GM12891 (cell line): ENCODE measurements at places on chromosomes 1 and 21.

DNA sequence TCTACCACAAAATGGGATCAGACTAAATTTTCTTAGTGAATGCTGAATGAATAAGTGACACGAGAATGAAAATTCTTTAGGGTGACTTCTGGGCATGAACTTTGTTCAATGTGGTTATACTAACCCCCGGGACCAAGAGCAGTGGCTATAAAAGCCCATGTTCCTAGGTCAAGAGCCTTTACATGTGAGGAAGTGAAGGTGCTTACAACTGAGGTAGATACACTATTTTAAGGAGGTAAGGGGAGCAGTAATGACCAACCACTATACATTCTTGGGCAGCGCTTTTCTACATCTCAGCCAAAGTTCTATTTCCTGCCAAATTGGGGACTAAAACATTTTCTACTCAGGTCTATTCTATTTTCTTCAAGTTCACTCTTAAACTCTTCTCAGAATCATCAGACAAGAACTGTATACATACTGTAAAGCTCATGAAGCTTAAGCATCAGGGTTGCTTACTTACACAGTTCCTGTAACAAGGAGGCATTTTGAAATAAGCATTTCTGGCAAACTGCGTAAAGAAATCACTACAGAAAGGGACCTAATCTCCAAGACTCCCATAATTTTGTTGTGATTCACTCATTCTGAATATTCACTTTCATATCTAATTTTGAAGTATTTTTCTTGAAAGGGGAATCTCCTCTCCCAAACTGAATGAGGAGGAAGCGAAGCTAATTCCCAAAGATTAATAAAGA is 8.5 kb upstream of the ARHGAP29 start:
- DNase-seq = no peak

DNA sequence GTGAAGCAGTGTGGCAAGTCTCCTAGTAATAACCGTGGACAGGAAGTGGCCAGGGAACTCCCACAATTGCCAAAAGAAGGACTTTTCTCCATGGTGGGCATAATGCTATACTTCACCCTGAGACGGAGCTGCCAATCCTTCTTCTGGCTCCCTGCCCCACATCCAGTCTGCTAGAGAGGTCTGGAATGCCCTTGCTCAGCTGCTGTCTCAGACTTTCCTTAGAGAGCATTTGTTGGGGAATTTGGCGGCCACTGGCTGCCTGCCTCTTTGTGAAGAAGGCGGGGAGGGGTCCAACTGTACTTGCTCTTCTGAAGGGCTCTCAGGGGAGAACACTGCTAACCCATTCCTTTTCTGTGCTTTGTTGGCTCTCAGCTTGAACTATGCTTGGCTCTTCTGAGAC is 123.7 kb upstream of the EDN2 start:
- no peak for DNase-seq

DNA sequence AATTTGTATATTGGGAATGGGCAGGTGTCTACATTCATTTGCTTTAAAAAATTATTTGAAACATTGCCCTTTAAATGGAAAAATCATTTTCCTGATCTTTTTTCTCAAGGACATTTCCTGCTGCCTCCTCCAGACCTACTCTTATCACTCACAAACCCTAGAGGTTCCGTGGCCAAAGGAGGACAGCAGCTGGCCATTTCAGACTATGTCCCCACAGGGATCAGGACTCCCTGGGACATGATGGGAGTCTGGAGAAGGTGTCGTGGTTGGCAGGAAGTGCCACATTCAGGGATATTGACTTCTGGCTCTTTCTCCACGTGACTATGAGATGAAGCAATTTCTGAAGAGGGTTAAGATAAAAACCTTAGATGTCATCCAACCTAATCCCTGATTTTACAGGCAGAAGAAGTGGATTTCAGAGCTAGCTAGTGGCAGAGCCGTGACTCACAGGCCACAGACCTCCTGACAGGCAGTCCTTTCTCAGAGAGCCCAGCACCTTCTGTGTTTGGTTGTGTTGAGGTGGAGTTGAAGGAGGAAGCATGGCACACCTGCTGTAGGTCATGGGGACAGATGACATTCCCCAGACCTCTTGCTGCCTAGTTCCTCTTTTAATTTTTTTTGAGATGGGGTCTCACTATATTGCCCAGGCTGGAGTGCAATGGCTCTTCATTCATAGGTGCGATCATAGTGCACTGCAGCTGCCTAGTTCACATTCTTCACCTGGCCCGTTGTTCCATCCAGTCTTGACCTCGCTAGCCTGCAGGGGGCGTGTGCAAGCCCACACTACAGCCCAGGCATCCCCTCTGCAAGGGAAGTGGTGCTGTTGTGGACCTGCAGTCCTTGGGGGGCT is 25.5 kb upstream of the IL10 start:
- DNase-seq = no peak

GRCh38 chr1:176119549-176119948 is 87.5 kb downstream of the COP1 start:
- DNase-seq = no peak

GRCh38 chr1:205225901-205226765 is 1.6 kb upstream of the TMCC2 start:
- no peak for DNase-seq

GRCh38 chr1:89276690-89277089 is 4.0 kb upstream of the GBP5 start:
- DNase-seq = no peak

- no peak for DNase-seq
Measured at GRCh38 chr1:11682287-11682771, 1.4 kb upstream of the MAD2L2 start.

DNA sequence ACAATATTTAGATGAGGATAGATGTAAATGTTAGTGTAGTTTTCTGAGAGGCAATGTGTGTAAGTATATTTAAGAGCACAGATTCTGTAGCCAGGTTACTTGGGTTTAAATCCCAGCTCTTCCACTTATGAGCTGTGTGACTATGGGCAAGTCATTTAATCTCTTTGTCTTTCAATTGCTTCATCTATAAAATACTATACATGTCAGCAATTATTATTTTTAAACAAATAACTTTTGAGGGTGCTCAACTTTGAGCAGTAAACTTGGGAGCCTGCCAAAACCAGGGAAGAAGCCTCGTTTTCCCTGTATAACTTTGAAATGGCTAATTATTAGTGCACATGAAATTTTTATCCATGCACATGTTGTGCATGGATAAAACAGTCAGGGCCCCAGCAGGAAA is 222.8 kb downstream of the FOXD2 start:
- no peak for DNase-seq

DNA sequence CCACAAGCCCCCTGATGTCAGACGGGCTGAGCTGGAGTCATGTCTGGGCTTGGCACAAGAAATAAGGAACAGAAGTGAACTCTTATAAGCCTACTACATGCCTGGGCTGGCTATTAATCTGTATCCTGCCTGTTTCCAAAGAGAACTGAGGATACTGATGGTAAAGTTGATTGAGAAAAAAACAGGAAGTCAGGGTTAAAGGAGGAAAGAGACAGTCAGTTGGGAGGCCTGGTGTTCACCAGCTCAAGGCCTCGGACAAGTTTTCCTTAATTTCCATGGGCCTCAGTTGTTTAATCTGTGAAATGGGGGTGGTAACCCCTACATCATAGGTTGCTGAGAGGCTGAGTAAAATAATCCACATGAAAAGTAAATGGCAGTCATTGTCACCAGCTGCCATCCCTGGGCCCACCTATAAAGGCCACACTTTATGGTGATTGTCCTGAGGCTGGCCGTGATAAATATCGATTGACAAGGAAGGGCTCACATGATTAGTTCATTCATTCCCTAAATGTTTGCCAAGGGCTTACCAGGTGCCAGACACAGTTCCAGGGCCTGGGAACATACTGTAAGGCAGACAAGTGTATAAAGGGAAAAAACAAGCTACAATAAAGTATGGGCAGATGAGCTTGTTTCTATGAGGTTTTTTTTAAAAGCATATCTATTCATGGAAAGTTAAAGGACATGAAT is 2.8 kb downstream of the ALDH4A1 start:
- no peak for DNase-seq

DNA sequence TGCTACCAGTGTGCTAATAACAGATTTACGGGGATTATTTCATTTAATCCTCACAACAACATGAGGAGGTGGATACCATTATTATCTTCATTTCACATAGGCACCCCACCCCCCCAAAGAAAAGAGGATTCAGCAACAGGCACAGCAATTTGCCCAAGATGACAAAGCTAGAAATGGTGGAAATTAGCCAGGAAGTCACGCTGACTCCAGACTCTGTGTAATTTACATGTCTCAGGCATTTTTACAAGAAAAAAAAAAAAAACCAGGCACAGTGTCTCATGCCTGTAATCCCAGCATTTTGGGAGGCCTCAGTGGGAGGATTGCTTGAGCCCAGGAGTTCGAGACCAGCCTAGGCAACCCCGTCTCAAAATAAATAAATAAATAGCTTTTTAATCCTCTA is 37.5 kb upstream of the PRDM2 start:
- no peak for DNase-seq

DNA sequence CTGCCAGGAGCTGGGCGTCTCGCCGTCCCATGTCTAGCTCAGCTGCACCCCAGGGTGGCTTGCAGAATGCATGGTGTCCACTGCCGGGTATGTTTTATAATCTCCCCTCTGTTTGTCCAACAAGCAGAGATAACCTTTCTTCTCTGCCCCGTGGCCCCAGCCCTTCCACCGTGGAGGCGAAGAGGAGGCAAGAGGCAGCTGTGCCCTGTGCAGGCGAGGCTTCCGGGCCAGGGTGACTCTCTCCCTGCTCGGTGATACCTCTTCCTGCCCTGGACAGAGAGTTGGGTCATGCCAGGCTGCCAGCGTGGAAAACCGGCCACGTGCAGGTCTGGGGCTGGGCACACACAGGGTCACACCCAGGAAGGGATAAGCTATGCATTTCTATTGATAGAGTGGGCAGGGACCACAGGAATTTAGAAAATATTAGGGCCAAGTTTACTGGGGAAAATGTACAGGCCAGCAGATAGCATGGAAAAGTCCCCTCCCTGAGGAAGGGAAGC is at the start of gene TFF2:
Gene TFF2, minus strand, starts transcription at position 68 of the 500 bp plus-strand sequence. Its CDS starts 37 bp downstream, at position 31.
- no peak for DNase-seq

DNA sequence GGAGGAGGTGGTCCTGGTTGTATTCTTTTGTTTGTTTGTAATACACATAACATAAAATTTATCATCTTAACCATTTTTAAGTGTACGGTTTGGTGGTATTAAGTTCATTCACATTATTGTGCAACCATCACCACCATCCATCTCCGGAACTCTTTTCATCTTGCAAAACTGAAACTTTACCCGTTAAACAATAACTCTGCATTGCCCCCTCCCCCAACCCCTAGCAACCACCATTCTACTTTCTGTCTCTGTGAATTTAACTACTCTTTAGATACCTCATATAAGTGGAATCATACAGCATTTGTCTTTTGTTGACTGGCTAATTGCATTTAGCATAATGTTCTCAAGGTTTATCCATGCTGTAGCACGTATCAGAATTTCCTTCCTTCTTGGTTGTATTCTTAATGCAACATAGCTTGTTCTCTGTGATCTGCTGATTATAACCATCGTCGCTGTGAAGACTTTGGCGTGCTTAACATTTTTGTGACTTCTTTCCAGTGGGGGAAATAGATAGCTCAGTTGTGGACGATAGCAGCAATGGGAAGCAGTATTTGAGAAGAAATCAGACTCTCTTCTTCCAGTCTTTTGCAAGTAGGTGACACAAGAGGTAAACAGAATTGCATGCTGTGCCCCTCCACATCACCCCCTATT is 117.5 kb upstream of the HOOK1 start:
- no peak for DNase-seq

- no peak for DNase-seq
Measured at GRCh38 chr1:83747853-83748482, 251.0 kb downstream of the TTLL7 start.

- no peak for DNase-seq
Measured at GRCh38 chr1:55789466-55789865, 574.3 kb upstream of the USP24 start.

DNA sequence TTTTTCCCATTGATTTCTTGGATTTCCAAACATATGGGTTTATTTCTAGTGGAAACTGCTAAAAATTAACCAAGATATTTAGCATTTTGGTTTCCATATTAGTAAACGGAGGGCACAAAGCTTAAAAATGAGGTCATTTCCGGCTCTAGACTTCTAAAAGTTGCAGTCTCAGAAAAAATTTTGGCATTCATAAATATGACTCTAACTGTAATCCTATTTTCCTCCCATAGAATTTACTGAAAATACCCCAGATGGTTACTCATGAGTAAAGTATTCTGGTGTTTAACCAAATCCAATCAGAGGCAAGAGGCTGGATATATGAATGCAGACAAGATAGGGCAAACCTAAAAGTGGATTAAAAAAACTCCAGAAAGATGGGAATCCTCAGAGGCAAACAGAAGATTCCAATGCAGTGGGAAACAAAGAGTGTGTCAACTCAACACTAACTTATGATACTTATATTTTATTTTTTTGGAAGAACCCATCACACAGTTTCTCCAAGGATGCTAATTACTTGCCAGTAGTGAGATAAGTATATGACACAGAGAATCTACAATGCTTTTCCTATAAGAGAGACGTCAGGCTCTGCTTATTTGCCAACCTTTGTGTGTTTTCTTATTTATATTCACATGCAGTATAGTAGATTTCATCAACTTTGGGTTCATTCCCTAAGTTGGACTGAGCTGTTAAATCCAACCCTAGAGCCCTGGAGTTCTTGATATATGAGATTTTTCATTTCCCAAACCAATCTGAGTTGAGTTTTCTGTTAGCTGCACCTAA is 90.1 kb upstream of the BCL10 start:
- no peak for DNase-seq

GRCh38 chr1:58905126-58905490 is 121.3 kb upstream of the JUN start:
- DNase-seq = no peak

- no peak for DNase-seq
Measured at GRCh38 chr21:42737951-42738590, 84.7 kb downstream of the PDE9A start.

- DNase-seq = no peak
Measured at GRCh38 chr1:198125995-198126735, 30.6 kb upstream of the NEK7 start.
